ENCODE measurements at places on chromosomes 5 and 9.

- DNase-seq = no peak
Observed at GRCh38 chr5:82384034-82384750, 106.0 kb upstream of the RPS23 start.

- DNase-seq = no peak
Observed at GRCh38 chr5:154418344-154418820, 27.4 kb upstream of the SAP30L start.

DNA sequence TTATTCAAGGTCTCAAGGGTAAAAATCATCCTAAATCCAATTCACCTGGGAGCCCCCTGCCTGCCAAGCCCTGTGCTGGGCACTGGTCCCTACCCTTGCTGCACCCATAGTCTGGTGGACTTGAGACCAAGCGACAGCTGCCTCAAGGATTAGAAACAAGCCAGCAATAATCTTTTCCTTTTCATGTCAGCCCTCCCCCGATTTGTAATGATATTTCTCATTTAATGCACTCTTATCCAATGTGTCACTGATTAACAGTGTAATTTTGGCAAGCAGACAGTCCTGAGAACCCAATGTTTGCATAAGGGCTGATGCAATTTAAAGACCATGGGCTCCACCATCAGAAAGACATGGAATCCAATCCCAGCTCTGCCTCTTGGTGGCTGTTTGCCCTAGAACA is 108.9 kb downstream of the ACTL7B start:
- no peak for DNase-seq

DNA sequence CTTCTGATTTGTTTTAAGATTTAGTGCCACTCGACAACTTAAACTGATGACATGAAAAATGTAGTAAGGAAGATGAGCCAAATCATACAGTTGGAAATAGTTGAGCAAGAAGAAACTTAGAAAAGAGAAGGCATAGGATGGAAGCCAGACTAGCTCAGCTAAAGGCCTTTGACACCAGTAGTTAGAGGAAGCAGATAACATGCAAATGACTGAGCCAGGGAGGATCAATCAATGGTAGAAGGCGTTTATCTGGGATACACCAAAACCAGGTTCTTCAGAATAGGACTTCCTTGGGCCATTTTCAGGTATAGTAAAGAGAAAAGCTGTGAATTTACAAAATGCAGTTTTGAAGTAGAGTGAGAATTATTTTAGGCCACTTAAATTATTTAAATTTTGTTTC is 3.2 kb downstream of the TDRD7 start:
- DNase-seq = no peak

GRCh38 chr9:133953976-133954709 is 38.0 kb downstream of the VAV2 start:
- no peak for DNase-seq

GRCh38 chr5:82276800-82277612 is 1.1 kb downstream of the RPS23 start:
- no peak for DNase-seq

DNA sequence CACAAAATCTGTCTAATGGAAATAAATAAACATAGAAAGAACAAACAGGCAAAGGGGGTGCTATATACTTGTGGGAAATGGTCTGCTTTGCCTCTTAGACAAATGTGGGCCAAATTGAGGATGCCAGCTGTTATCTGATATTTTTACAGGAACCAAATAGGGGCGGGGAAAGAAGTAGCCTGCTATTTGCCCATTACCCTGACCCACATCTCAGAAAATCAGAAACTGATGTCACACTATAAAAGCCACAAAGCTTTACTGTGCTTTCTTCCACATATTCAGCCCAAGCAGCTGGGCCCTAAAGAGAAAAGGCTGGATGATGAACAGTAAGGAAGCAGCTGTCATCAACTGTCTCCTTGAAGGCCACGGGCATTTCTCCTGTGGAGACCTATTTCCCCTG is 97.3 kb downstream of the ELAVL2 start:
- no peak for DNase-seq

GRCh38 chr9:86997156-86997555 is 49.9 kb upstream of the GAS1 start:
- DNase-seq = no peak

GRCh38 chr5:138694146-138694545 is 59.1 kb upstream of the CTNNA1 start:
- no peak for DNase-seq

GRCh38 chr9:109198736-109199382 is 31.8 kb upstream of the FRRS1L start:
- DNase-seq = no peak

Data from hypothalamus (tissue), 51 donors.